ENCODE measurements at places on chromosomes 1 and 21.

DNA sequence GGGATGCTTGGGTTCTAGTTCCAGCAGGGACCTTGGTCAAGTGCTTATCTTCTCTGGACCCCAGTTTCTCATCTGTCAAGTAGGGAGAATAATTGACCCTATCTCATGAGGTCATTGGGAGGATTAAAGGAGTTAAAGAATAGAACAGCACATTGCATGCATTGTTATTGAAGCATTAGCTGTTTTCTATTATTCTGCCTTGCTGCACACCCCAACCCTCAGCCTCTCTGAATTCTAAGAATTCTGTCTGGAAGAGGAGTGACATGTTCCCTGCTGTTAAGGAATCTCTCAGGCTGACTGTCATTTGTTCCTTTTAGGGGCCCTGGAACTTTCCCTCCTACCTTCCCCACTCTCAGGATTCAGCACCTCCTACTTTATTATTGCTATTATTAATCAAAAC, 73.9 kb downstream of the NENF start:
- DNase-seq = no peak

DNA sequence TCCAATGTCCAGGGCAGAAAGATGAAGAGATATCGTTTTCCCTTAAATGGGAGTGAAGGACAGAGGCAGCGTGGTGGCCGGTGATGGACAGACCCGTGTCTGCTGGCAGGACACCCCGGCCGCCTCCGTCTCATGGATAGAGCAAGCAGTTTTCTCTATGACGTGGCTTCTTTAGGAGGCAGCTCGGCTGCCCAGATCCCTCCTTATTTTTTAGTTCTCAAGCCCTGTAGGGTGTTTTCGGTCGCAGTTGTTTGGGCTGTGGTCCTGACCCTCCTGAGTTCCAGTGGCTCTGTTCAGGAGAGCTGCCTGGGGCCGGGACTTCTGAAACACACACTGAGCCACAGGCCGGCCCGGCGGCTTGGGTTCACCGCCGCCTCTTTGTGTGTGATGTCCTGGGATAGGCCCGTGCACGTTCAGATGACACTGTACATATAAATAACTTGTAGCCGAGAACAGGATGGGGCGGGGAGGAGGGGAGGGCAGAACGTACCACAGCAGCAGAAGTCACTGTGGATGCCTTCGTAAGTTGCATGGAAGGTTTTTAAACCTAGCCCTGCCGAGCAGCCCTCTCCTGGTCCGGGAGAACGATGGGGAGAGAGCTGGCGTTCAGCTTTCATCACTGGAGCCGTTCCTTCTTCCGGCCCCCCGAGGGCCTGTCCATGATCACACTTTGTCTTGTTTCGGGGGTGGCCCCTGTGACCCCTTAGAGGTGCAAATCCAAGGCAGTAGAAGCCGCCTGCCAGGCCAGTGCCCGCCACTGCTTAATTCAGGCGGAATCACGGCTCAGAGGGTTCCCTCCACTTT, 65.2 kb downstream of the SIK1 start:
- no peak for DNase-seq

DNA sequence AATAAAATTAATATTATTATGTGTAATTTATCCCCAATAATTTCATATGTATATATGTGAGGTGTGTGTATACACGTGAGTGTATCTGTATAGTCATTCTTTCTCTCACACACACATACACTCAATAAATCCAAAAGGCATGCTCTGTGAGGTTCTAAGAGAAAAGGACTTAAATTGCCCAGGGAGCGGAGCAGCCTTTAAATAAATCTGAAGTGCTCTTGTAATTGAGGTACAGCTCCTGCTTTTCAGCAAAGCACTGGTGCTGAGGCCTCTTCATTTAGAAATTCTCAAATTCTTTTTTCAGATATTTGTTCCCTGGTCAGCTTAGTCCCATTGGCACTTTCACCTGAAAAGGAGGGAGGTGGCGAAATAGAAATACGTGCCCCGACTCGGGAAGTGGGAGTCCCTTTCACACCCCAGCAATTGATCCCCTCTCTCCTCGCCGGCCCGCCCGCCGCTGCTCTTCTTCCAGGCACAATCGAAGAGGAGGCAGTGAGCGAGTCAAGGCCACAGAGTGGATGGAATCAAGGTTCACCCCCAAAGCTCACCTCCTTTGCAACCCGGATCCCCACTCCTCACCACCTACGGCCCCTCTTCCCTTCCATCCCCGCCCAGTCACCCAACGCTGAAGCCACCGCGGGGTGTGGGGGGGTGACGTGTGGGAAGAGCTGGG, 944 bp downstream of the PLPPR5 start:
- no peak for DNase-seq

DNA sequence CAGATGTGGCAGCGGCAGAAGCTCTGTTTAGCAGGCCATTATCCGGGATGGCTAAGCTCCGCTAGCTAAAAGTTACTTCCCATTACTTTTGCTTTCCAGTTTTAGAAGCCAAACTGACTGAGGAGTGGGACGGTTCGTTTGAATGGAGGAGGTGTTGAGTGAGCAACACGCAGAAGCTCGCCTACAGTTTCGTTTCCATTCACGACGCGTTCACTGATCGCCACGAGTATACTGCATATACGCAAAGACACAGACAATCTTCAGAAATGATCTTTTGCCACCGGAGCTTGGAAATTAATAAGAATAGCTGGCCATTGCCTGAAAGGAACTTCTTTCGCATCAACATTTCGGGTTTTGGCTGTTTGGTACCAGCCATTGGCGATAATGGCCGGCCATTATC, 14.6 kb downstream of the SON start:
- no peak for DNase-seq

DNA sequence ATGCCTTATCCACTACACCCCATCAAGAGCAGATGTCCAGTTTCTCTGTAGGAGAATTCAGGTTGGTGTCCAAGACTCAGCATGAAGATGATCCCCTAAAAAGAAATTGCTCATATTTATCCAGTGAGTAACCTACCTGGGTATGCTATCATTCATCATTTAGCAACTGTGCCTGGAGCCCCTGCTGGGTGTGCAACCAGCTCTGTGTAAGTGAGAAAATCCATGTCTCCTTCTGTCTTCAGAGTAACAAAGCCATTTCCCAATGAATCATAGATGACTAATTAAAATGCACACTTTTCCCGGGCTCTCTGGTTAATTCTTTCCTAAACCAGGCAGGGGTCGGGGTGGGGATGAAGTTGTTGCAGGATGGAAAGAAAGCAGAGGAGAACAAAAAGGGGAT, 35.8 kb downstream of the OLFML3 start:
- DNase-seq = no peak

DNA sequence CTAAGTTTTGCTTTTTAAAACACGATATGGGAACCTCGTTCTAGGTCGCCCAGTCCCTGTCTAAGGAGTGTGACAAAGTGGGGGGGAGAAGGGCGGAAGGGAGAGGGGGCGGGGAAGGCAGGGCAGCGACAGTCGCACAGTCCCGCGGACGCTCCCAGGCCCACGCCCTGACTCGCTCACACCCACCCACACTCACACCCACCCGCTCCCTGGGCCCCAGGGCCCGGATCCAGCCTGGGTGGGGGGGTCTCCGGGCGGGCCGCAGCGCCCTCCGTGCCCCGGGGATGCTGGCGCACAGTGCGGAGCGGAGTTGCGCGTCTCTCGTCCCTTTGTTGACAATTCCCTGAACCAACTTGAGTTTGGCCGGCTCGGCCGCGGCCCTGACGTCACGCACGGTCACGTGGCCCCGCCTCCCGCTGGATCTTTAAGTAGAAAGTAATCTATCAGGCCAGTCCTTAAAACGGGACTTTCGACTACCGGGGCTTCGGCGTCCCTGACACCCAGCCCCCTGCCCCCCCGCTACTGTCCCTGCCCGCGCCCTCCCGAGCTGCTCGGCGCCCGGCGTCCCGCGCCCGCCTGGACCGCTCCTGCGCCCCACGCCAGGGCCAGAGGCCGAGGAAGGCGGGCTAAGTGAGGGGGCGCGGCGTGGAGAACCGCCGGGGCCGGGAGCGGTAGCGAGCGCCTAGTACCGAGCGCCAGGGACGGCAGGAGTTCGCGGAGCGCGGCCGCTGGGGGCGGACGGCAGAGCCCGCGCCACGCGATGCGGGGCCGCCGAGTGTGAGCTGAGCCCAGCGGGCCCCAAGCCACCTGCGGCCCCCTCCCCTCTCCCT, at the start of gene FOXD3:
Gene FOXD3 (plus strand): TSS at position 454 of the 830 bp plus-strand sequence. CDS start 492 bp downstream, outside the sequence.
- peak; percentile 10 for DNase-seq

DNA sequence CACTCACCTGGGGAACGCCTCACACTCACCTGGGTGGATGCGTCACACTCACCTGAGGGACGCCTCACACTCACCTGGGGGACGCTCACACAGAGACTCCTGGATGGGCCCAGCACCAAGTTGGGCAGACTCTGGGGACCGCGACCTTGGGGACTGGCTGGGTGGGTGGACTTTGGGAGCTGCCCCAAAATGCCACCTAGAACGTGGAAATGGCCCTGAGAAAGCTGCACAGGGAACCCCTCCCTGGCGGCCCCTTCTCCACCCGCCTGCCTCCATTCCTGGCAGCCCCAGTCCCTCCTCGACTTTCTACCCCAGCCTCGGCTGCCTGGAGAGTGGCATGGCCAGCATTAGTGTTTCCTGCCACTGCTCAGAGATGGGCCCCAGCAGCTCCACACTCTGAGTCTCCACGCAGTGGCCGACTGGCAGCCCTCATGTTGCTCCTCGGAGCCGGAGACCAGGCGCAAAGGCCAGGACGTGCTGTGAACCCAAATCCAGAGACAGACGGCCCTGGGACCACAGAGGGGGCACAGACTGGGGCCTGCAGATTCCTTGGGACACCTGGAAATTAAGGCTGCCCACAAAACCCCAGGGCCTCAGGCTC, 46.5 kb upstream of the ACTRT2 start:
- DNase-seq = no peak

DNA sequence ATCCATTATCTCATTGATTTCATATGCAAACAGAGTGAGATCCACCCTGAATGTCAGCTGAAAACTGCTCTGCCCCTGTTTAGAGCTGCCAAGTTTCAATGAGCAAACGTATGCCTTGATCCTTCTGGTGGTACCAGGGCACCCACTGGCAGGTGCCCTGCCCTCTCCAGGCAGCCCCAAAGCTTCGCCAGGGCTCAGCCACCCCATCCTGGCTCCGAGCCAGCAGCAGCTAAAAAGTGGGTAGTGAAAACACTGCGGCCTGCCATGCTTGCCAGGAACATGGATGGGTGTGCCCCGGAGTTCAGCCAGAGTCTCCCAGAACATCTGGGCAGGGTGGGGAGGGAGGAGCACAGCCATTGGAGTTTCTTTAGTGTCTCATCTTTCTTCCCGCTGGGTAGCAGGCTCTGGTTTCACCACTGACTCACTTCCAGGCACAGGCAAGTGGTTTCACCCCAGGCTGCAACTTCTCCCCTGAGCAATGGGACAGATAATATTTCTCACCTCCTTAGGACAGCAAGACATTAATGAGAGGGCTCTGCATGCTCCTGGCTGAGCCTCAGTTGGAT, 8.1 kb upstream of the LMX1A start:
- peak; percentile 41 for DNase-seq

DNA sequence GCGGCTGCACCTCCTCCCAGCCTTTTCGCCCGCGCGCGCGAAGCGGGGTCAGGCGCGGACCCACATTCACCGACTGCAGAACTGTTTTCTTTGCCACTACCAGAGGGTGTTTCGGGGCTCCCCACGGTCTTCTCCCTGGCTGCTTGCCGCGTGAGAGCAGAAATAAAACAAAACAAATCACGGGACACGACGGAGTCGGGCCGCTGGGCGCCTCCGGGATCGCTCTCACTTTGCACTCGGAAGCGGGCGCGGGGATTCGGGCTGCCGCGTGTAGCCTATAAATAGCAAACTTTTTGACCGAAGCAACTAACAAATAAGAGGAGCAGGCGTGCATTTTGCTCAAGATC, 412.3 kb upstream of the ESRRG start:
- DNase-seq = no peak

DNA sequence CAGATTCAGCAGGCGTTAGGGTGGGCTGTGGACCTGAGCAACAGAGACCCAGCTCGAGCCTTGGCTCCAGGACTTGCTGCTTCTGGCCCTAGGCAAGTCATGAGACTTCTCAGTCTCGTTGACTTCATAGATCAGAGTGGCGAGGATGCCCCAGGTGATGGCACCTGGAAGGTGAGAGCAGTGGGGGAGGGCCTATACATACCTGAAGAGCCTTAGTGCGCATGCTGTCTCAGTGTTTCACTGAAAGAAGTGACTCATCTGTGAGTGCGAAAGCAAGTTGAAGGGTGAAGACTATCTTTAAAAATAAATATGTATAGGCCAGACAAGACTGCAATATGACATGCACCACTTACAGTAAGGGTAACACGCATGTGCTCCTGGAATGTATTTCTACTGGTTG, 10.1 kb downstream of the PLEKHA6 start:
- no peak for DNase-seq

- no peak for DNase-seq
Observed at GRCh38 chr1:150973258-150973835, 1.3 kb downstream of the CERS2 start.

GRCh38 chr1:115976062-115976920, at the start of gene SLC22A15:
Gene SLC22A15, plus strand, starts transcription at chr1:115976513. Its CDS starts 115 bp downstream, at chr1:115976628.
- DNase-seq = no peak

- no peak for DNase-seq
Observed at GRCh38 chr1:27795601-27796000, 22.6 kb downstream of the STX12 start.

GRCh38 chr1:75316230-75316629, 182.0 kb downstream of the LHX8 start:
- no peak for DNase-seq

DNA sequence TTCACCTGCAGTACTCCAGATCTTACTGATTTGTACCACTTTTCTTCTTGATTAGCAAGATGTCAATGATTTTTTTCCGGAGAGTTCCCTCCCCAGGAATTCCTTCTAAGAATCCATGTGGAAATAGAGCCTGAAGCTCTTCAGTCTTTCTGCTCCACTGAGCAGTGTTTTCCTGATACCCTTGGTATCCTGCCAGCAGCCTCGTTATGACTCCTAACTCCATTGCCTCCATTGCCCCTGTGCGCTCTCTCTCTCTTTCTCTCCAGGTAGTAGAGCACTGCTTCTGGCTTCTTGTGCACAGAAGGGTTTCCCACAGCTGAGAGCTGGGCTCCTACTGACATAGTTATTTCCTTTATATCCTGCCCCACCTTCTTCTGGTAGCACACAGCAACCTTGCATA, 12.2 kb downstream of the UBE2U start:
- DNase-seq = no peak

- DNase-seq = no peak
Observed at GRCh38 chr1:168755800-168756418, 26.9 kb upstream of the DPT start.

- no peak for DNase-seq
Observed at GRCh38 chr21:46459356-46460112, 843 bp downstream of the DIP2A start.

DNA sequence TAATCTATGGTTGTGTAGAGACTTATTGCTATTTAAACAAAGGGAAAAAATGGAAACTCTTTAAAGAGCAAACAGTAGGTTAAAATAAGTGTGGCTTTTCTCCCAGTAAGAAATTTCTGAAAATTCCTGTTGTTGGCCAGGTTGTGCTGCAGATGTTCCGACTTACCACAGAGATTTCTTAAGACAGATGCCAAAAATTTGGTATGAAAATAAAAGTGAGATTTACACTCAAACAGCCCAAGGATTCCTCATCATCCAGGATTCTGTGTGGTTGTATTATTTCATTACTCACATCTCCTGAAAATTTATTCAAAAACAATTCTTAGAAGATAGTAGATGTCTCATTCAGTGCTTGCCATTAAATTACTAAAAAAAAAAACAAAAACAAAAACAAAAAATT, 296.7 kb upstream of the PTBP2 start:
- DNase-seq = no peak
